ENCODE measurements at places on chromosomes 13 and 19.

- no peak for DNase-seq
Observed at GRCh38 chr19:13505164-13505695, 1.0 kb downstream of the CACNA1A start.

GRCh38 chr19:51129716-51130115, 5.0 kb downstream of the SIGLEC9 start:
- DNase-seq = peak; percentile 34

- no peak for DNase-seq
Observed at GRCh38 chr13:109642358-109642757, 144.0 kb downstream of the IRS2 start.

DNA sequence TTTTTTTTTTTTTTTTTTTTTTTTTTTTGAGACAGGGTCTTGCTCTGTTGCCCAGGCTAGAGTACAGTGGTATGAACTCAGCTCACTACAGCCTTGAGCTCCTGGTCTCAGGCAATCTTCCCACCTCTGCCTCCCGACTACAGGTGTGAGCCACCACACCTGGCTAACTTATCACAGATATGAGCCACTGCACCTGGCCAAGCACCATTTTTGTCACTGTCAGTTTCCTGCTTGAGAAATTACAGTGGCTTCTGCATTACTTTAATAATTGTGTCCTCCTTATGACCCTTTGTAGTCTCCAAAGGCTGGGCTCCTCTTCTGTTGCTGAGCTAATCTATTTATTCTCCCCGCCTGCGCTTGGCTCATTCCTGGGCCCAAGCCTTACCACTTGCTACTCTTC, 16.0 kb downstream of the UBE2L5 start:
- DNase-seq = no peak

DNA sequence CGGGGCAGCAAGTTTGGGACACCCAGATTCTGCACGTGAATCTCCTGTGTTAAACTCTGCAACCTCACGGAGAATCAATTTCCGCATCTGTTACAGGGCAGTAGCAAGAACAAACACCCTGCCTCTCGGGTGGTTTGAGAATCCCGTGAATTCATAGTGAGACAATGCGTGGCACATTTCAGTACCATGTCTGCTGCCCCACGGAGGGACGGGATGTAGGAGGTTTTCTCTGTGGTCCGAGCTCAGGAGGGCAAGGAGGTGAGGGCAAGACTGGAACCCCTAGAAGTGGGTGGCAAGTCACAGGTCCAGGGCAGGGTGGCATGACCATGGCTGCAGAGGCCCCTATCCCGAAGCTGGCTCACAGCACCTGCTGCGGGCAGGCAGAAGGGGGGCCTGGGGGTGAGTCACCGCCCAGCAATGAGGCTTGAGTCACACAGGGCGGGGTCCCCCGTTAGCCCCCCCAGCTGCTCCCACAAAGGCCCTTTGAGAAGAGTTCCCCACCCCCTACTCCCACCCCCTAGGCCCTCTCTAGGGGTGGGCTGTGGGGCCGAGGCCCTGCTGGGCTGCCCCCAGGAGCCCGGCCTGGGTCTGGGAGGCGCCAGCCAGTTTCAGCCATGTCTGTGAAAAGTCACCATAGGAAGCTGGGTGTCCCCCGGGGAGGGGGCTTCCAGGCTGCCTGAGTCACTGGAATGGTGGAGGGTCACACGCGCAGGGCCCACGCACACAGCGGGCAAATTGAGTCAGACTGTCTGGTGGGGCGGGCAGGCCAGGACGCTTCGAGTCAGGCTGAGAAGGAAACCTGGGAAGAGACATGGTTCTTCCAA, 25.8 kb upstream of the NANOS3 start:
- peak; percentile 50 for DNase-seq

GRCh38 chr19:53511933-53512374, 26.0 kb upstream of the ZNF331 start:
- peak; percentile 61 for DNase-seq

GRCh38 chr13:45370922-45371406, 30.0 kb upstream of the TPT1 start:
- peak; percentile 51 for DNase-seq
